Dorsolateral prefrontal cortex (tissue), 122 donors: ENCODE measurements at places on chromosomes 16 and 17.

DNA sequence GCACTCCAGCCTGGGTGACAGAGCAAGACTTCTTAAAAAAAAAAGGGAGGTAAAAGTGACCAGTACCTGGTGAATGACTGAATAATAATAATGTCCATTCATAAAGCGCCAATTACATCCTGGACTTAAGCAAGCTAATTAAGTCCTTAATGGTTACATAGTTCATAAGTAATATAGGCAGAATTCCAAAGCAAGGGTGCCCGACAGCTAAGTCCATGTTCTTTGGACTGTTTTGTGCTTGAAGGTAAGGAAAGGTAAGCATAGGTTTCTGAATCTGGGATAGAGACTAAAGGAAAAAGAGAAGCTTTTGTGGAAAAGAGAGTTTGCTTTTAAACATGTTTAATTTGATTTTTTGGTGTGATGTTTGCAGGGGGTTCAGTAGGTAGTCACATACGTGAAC, 9.8 kb downstream of the POLR2A start:
- DNase-seq: no peak

DNA sequence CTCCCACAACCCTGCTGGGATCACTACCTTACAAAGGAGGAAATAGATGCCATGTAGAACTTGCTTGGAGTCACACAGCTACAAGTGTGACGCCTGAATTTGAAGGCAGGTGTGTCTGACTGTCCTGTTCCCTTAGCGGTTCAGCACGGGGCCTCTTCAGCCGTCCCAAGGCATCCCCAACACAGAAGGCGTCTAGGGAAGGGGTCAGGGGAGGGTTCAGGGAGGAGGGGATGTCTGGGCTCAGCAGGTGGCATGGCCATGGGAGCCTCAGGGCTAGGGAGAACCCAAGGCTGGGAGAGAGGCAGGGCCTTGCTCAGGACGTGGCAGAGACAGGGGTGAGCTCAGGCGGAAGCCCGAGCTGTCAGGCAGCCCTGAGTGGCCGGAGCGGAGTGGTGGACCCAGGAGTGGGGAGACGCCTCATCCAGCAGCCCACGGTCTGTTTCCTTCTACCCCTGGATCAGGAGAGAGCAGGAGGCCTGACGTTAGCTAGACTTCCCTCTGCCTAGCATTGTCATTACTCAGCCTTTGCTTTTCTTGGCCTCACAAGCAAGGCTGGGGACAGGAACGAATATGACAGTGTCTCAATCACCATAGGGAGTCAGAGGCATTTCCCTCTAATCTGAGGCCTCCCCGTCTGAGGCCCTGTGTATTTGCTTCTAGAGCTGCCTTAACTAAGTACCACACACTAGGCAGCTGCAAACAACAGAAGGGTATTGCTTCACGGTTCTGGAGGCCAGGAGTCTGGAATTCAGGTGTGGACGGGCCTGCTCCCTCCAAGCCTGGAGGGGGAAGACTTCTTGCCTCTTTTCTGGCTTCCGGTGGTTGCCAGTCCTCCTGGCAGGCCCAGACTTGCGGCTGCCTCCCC, 31.3 kb upstream of the ANKRD40CL start:
- no peak for DNase-seq

GRCh38 chr16:70523743-70524398, at the start of gene SF3B3:
Gene SF3B3 (plus strand): TSS chr16:70523816. CDS start chr16:70526657, 2,841 bp downstream.
- DNase-seq: peak; percentile 70

DNA sequence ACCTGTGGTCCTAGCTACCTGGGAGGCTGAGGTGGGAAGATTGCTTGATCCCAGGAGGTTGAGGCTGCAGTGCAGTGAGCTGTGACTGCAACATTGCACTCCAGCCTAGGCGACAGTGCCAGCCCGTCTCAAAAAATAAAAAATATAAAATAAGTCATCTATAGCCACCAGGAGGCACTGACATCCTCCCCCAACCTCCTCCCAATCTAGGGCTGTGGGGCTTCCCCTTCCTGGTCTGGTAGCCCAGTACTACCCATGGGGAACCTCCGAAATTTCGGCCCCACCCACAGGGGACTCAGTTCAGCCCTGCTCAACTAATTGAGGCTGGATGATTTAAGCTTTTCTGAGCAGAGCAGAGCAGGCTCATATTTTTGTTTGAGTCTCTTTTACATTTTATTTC, 3.2 kb downstream of the ZSCAN10 start:
- DNase-seq: no peak

- no peak for DNase-seq
These were observed 22.1 kb downstream of the CDH5 start for GRCh38 chr16:66388350-66389139.

GRCh38 chr16:55033225-55034156, 102.8 kb downstream of the IRX5 start:
- DNase-seq: no peak

DNA sequence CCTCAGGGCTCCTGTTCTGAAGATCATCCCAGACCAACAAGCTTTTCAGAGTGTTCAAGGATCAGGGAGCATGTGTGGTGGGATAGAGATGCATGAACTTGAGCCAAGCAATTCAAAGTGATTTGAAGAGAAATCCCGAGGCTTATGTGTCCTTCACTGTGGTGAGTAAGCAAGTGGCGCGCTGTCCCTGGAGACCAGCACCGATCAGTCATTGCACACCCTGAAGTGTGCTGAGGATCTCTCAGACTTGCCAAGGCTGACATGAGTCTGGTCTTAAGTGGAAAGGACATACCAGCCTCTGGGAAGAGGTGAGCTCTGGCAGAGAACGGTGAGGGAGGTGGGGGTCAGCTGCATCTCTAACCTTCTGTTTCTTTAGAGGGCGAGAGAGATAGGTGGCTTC, 43.8 kb upstream of the CDH13 start:
- no peak for DNase-seq

GRCh38 chr16:3879887-3880564, 487 bp downstream of the CREBBP start:
- peak; percentile 75 for DNase-seq

DNA sequence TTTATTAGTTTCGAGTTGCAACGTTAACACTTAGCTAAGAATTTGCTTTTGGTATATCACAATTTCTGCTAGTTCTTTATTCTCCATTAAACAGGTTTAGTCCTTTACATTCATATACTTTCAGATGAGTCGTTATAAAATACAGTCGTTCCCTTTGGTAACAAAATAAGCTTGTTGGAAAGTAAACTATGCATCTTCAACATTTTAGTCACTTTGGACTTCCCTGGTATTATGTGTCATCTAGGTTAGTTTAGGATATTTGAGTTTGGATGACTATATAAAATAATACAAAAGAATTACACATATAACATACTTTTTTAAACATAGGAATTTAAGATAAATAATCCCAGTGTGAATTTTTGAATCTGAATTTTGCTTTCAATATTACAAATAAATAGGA, 351.5 kb downstream of the BCAS3 start:
- no peak for DNase-seq

- no peak for DNase-seq
These were observed 10.4 kb downstream of the GALK1 start for GRCh38 chr17:75754378-75755204.

GRCh38 chr17:47605011-47605410, 44.7 kb upstream of the KPNB1 start:
- no peak for DNase-seq

DNA sequence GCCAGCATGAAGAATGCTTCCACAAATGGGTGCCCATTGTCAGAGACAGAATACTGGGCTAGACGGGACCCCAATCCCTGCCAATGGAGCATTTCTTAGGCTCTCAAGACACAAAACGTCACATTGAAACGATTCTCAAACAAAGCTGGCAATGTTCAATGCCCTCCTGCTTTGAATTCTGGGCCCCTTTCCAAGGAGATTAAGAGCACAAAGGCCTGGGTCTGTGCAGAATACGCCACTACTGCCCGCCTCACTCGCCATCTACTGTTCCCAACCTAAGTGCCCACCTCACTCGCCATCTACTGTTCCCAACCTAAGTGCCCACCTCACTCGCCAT, 9.7 kb downstream of the CFAP20 start:
- no peak for DNase-seq

DNA sequence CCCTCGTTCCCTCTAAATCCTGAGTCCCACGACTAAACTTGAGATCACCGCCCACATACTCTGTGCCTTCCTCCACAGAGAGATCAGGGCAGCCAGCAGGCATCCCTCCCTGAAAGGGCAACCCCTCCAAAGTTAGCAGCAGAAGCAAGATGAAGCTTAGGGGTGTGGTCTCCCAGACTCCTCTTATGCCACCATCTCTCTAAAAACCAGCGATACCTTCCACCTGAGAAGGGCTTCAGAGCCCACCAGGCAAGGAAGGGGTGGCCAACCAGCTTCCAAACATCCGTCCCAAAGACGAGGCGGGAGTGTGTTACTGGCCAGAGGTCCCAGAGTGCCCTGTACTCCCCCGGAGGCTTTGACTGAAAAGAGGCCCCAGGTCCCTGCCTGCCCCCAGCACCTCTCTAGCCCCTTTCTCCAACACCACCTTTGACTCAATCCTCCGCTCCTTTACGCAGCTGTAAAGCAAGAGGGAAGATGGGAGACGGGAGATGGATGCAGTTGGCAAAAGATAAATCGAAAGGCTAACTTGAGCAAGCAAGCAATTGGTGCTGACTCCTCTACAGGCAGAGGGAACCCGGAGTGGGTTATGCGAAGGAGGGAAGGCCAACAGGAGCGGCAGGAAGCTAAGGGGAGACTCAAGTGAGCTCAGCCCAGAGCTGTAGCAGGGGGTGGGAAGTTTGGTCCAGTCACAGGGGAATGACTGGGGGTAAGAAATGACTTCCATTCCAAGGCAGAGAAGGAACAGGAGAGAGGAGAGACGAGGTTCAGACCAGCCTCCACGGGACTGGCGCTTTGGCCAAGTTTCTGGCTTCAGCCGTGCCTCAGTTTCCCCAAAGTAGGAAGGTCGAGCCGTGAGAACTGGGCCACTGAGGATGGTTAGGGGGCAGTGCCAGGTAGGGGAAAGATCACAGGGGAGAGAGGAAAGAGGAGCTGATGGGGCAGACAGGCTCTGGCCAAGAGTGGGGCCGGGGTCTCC, 1.0 kb downstream of the ST3GAL2 start:
- no peak for DNase-seq

DNA sequence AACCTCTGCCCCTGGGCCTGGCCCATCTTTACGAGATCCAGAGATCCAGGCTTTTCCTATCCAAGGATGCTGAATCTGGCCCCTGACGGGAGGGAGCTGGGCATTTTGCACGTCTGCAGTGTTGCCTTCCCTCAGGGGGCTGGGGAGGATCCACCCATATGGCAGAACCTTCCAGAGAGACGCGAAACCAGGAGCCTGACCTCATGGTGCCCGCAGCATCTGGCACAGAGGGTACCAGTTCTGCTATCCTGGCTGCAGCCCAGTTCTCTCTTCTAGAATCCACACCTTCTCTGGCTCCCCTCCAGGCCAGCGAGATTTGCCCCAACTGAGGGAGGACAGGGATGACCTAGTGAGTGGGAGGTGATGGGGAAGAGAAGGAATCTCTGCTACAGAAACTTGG, 20.5 kb upstream of the ZNF652 start:
- no peak for DNase-seq

DNA sequence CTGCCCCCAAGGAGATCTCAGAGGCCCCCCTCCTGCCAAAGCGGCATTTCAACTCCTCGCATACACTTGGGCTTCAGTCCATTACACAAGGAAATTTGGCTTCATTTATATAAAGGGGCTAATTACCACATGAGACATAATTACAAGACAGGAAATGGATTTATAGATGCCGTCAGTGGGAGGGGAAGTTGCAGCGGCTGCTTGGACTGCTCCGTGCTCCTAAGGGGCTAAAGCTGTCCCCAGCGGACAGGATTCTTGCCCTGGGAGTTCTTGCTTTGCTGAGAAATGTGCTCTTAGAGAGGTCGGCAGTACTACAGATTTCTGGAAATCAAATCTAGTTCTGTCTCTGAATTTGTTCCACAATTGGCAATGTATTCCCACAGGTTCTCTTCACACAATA, 57.2 kb upstream of the NLK start:
- DNase-seq: no peak

GRCh38 chr17:5785867-5786509, 201.7 kb upstream of the NLRP1 start:
- no peak for DNase-seq

DNA sequence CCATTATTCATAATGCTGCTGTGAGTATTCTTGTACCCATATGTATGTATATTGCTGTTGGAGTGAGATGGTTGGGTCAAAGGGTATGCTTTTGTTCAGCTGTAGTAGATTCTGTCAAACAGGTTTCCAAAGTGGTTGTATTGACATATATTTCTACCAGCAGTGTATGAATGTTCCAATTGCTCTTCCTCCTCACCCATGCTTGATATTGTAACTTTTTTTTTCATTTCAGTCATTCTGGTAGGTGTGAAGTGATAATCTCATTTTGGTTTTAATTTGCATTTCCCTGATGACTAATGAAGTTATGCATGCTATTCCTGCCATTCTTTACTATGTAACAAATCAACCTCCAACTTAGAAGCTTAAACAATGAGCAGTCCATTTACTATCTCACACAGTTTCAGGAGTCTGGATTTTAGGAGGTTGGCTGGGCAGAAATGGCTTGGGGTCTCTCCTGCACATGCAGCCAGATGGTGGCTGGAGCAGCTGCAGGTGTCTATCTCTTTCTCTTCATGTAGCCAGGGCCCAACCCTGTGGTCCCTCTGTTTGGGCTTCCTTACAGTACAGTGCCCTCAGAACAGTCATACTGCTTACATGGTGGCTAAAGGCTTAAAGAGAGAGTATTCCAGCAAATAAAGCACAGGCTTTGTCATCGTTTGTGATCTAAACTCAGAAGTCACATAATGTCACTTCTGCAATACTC, 21.2 kb downstream of the ERAL1 start:
- no peak for DNase-seq

GRCh38 chr17:43051969-43052368, 26.9 kb downstream of the RND2 start:
- no peak for DNase-seq

DNA sequence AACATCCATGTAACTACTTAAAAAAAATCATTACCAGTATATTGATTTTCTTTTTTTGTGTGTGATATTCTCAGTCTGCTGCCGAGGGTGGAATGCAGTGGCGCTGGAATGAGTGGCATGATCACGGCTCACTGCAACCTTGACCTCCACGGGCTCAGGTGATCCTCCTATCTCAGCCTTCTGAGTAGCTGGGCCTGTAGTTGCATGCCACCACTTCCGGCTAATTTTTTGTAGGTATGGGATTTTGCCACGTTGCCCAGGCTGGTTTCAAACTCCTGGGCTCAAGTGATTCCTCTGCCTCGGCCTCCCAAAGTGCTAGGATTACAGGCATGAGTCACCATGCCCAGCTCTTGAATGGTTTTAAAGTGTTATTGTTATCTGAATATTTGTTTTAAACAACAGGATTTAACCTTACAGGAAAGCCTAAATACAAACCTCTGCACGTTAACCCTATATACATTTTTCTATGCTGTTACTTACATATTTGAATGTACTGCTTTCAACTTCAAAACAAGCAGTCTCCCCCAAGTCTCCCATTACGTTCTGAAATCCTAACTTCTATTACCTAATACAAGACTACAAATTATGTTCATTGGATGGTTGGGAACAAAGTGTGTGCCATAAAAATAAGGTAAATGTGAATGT, 61.7 kb downstream of the KPNA2 start:
- no peak for DNase-seq
